ENCODE measurements at places on chromosomes 12 and 14. TPM values are rescaled to one million over a fixed set of nuclear protein-coding genes. Genes with fewer than 3 reads are reported as not detected.

The HSPB8 gene
- 0.23 TPM for total RNA-seq

DNA sequence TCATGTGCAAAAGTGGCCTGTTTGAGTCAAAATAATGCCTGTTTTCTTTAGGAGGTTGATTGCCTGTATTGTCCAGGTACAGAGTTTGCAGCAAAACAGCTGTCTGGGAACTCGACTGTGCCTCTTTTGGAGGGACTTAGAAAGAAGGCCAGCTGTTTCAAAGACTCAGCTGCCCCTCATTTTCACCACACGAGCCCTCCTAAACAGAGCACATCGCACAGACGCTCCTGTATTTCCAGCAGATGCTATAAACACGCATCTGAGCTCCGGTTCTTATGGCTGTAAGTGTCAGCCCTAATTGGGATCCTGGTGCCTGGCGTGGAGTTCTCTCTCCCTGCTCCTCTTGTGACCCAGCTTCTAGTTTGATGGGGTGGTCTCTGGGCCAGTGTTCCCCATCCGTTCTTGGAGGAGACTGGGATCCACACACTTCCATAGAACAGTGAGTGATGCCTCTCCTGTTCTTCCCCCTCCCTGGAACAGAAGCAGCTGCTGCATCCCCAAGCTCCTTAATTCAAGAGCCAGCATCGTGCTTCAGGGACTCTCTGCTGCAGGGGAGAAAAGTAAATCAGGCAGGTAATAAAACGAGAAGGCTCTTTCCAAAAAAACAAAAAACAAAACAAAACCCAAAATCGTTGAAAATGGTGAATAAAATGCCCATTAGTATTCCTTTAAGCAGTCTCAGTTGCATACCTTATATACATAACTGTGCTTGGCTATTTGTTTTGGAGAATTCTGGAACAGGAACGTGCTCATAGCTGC lies 269.0 kb downstream of the SLC15A4 start:
- H3K4me1 ChIP-seq = no peaks in the 10 kb centered on the region
- H3K27ac ChIP-seq = no peak overlapping the region
- H3K27me3 ChIP-seq = no peaks in the 10 kb centered on the region

The ITGB7 gene
- total RNA-seq = 1.0 TPM

DNA sequence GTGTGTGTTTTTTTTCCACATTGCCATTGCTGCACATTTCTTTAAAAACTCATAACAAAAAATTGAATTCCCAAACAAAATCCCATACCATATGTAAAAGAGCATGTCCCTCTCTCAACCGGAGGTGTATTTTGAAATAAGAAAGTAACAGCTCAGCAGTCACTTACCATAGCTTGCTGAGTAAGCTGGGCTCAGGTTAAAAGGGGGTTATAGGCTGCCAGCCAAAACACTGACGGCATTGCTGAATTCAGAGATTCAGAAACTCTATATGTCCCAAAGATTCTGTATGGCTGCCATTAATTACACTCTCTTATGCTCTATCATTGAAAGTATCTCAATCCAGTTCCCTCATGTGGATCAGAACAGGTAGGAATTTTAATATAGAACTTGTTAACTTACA lies 276.0 kb downstream of the FOXG1 start:
- H3K4me3 ChIP-seq = no peak overlapping the region
- H3K4me1 ChIP-seq = no peaks in the 10 kb centered on the region
- no peak overlapping the region for H3K27ac ChIP-seq
- no peak for DNase-seq

GRCh38 chr12:70839544-70839943 lies 81.0 kb downstream of the PTPRR start:
- H3K4me1 ChIP-seq = peaks cover 10% of the 10 kb centered on the region
- H3K27me3 ChIP-seq = no peaks in the 10 kb centered on the region
- H3K36me3 ChIP-seq = no peaks in the 10 kb centered on the region
- H3K27ac ChIP-seq = no peak overlapping the region
- H3K4me3 ChIP-seq = no peak overlapping the region

DNA sequence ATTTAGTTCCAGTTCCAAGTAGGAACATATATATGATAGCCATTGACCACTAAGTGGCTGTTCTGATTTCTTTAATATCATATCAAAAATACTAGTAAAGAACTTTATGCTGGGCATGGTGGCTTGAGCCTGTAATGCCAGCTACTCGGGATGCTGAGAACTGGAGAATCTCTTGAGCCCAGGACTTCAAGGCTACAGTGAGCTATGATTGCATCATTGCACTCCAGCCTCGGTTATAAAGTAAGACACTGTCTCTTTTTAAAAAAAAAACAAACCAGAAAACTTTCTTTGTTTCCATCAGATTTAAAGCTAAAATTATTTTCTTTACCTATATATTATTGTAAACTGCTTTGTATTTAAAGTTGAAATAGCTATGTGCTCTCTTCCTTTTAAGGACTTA lies 127.0 kb downstream of the SCAF11 start:
- no peak overlapping the region for H3K4me3 ChIP-seq
- DNase-seq = no peak
- no peaks in the 10 kb centered on the region for H3K27me3 ChIP-seq

The OR4M1 gene
- total RNA-seq = not detected

DNA sequence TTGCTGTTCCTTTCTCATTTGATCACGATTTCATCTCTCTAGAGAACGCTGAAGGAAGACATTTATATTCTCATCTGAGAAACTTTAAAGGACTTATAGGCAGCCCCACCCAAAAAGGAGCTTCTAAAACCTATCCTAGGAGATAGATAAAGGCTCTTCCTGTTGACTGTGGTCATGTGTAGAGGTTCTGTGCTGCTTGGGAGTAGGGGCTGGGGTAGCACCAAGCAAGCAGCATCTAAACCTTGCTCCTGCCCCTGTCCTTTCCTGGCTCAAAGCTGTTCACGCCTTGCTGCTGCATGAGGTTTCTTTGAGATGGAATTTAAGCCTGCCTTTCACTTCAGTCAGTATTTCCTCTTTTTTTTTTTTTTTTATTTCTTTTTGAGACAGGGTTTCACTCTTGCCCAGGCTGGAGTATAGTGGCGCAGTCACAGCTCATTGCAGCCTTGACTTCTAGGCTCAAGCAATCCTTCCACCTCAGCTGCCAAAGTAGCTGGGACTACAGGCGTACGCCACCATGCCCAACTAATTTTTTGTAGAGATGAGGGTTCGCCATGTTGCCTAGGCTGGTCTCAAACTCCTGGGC lies 41.4 kb downstream of the RAB35 start:
- peaks cover 15% of the 10 kb centered on the region for H3K4me1 ChIP-seq
- H3K27ac ChIP-seq = no peak overlapping the region
- no peaks in the 10 kb centered on the region for H3K27me3 ChIP-seq
- H3K36me3 ChIP-seq = peaks cover 42% of the 10 kb centered on the region
- DNase-seq = no peak

DNA sequence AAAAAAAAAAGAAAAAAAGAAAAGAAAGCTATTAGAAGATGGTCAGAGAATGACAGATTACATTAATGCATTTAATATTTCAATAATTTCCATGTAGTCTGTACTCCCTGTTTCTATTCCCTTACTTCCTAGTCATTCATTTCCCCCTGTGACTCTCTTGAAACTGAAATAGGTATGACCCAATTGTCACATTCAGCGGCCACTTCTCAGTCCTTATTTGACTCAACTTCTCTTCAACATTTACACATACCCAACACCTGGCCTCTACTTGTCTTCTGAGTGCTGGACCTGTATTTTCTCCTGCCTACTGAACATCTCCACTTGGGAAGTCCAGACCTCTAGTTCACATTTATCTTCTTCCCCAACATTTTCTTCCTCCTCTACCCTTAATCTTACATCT lies 7.2 kb downstream of the EEA1 start:
- H3K27me3 ChIP-seq = no peaks in the 10 kb centered on the region
- H3K36me3 ChIP-seq = peaks cover 6% of the 10 kb centered on the region
- DNase-seq = no peak
- no peak overlapping the region for H3K4me3 ChIP-seq
- H3K4me1 ChIP-seq = peaks cover 18% of the 10 kb centered on the region
- H3K27ac ChIP-seq = no peak overlapping the region

DNA sequence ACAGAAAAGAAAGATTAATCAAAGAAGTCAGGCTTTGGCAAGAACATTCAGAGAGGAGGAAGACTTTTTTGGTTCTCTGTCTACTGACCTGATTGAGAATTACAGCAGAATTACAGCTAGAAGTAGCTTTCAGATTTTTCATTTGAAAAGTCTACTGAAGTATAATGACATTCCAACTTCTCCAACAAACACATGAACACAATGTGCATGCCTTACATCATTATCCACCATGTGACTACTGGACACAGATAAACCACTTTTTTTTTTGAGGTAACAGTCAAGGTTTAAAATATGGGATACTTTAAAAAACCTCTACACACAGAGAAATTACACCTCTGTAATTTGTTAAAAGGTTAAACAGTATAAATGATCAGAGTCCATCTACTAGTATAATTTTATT lies 12.3 kb downstream of the BTBD7 start:
- no peaks in the 10 kb centered on the region for H3K27me3 ChIP-seq
- H3K4me1 ChIP-seq = peaks cover 53% of the 10 kb centered on the region
- H3K36me3 ChIP-seq = peaks cover 34% of the 10 kb centered on the region
- DNase-seq = no peak
- H3K27ac ChIP-seq = no peak overlapping the region

GRCh38 chr14:50846226-50846880 lies 15.4 kb upstream of the NIN start:
- H3K4me1 ChIP-seq = peaks cover 7% of the 10 kb centered on the region
- H3K27ac ChIP-seq = no peak overlapping the region
- H3K36me3 ChIP-seq = peaks cover 4% of the 10 kb centered on the region
- H3K27me3 ChIP-seq = no peaks in the 10 kb centered on the region

DNA sequence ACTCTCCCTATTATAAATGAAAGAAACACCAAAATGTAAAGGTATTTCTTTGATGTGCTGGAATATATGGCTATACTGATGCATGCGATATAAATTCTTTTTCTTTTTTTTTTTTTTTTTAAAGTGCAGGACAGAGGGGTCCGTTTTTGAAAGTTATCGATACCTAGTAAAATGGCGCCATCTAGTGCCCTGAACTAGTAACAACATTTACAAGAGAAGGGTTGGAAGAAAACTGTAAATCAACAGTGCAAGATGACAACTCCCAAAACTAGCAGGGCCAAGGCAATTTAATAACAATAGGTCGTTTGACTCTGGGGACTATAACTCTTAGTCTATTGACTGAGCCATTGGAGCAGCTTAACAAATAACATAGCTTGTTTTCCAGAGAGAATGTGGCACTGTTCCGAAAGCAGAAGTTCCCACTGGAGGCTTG lies 137.7 kb downstream of the SPTSSA start:
- no peak overlapping the region for H3K27ac ChIP-seq
- H3K36me3 ChIP-seq = no peaks in the 10 kb centered on the region
- no peaks in the 10 kb centered on the region for H3K27me3 ChIP-seq
- DNase-seq = peak; percentile 52

GRCh38 chr14:82805892-82806825 lies 1272.5 kb upstream of the SEL1L start:
- no peak for DNase-seq
- H3K4me1 ChIP-seq = no peaks in the 10 kb centered on the region
- no peaks in the 10 kb centered on the region for H3K36me3 ChIP-seq
- H3K4me3 ChIP-seq = no peak overlapping the region
- H3K27ac ChIP-seq = no peak overlapping the region

GRCh38 chr12:65004270-65004669 lies 116.8 kb downstream of the WIF1 start:
- no peak overlapping the region for H3K4me3 ChIP-seq
- no peaks in the 10 kb centered on the region for H3K27me3 ChIP-seq
- peak; percentile 51 for DNase-seq
- H3K36me3 ChIP-seq = no peaks in the 10 kb centered on the region

The SETD1B gene
- total RNA-seq = 19.9 TPM

The SPIC gene
- not detected for total RNA-seq

- no peak for DNase-seq
- H3K4me3 ChIP-seq = no peak overlapping the region
- H3K27ac ChIP-seq = no peak overlapping the region
- peaks cover 7% of the 10 kb centered on the region for H3K4me1 ChIP-seq
- H3K36me3 ChIP-seq = no peaks in the 10 kb centered on the region
- H3K27me3 ChIP-seq = no peaks in the 10 kb centered on the region
Measured at GRCh38 chr12:102753802-102754201, 163.2 kb downstream of the PAH start.

DNA sequence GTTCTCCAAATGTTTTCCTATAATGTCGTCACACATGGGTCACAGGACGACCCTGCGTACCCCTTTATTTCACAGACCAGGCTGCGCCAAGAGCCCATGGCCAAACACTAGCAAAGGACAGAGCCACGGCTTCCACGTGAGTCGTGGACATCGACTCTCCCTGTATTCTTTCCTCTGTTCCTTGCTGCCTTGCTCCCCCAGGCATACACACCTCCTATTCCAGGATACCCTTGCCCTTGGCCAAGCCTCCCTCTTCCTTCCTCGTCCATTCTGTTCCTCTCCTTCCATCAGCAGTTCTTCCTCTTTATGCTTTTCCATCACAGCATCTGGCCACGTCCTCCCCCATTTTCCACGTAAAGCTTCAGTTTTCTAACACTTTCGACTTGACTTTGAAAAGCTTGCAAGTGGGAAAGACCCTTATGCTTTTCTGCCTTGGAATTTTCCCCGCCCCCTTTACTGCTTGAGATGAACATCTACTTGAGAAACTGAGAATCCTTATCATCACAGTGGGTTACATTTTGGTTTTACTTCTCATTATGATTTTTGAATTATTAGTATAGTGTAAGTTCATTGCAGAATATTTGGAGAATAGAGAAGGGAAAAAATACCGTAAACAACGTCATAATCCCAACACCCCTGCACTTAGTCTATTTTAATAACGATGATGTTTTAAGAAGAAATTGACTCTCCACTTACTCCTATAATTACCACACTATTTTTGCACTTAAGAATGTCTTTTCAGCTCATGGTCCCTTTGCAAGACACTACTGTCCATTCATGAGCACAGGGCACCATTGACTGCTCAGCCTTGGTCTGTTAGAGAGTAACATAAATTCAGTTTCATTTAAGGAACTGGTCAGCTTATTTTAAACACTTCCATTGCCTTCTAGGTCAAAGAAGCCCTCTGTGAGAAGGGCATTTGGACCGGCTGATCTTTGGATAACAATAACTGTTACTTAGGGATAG lies 15.8 kb upstream of the NINJ2 start:
- H3K27ac ChIP-seq = no peak overlapping the region
- no peak overlapping the region for H3K4me3 ChIP-seq
- H3K36me3 ChIP-seq = no peaks in the 10 kb centered on the region

The ZNF605 gene
- total RNA-seq = 12.0 TPM

The TOMM20L gene
- total RNA-seq = not detected

The CD163L1 gene
- total RNA-seq = 3.5 TPM

GRCh38 chr14:99440278-99440677 lies 40.4 kb downstream of the SETD3 start:
- H3K4me1 ChIP-seq = no peaks in the 10 kb centered on the region
- peak overlapping the region; percentile 6 for H3K27ac ChIP-seq
- H3K4me3 ChIP-seq = no peak overlapping the region
- DNase-seq = no peak
- peaks cover 22% of the 10 kb centered on the region for H3K36me3 ChIP-seq

The DDN gene
- 0.28 TPM for total RNA-seq

- H3K27me3 ChIP-seq = no peaks in the 10 kb centered on the region
- H3K4me1 ChIP-seq = peaks cover 5% of the 10 kb centered on the region
- peak; percentile 68 for DNase-seq
- no peak overlapping the region for H3K27ac ChIP-seq
- H3K4me3 ChIP-seq = no peak overlapping the region
Measured at GRCh38 chr14:97902630-97903029, 1105.4 kb downstream of the VRK1 start.

The PGF gene
- total RNA-seq = 2.1 TPM

The JDP2 gene
- total RNA-seq = 45.3 TPM

- H3K27ac ChIP-seq = no peak overlapping the region
- H3K4me3 ChIP-seq = no peak overlapping the region
- no peaks in the 10 kb centered on the region for H3K36me3 ChIP-seq
- H3K27me3 ChIP-seq = no peaks in the 10 kb centered on the region
Measured at GRCh38 chr14:71466946-71467345, 465.3 kb upstream of the RGS6 start.

The ITFG2 gene
- 26.5 TPM for total RNA-seq

Data from MCF 10A (cell line).